T-cell (primary cell): ENCODE measurements at places on chromosomes 4 and X. TPM values are rescaled to one million over a fixed set of nuclear protein-coding genes. Genes with fewer than 3 reads are reported as not detected.

Gene PDLIM3
- total RNA-seq, result not detected

Gene RADX
- 9.1 TPM for total RNA-seq

Gene CFAP99
- 0.13 TPM for total RNA-seq

Gene PPP1R2C
- not detected for total RNA-seq

Gene F8A3
- 17.0 TPM for total RNA-seq

DNA sequence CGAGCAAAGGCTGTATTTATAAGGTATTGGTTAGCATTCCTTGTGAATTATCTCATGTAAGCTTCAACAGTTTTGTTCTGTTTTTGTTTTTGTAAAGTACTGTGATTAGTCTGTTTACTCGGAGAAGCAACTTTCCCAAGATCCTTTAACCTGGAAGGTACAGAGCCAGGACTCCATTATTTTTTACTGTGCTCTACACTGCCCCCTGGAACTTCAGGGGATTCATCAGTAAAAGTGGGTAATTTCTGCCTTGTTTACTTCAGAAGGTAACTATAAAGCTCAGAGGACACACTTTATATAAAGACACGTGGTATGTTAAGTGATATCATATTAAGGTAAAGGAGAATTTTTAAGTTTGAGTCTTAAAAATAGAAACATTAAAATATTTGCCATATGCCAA, 124.9 kb downstream of the IQCM start:
- no peak for DNase-seq

DNA sequence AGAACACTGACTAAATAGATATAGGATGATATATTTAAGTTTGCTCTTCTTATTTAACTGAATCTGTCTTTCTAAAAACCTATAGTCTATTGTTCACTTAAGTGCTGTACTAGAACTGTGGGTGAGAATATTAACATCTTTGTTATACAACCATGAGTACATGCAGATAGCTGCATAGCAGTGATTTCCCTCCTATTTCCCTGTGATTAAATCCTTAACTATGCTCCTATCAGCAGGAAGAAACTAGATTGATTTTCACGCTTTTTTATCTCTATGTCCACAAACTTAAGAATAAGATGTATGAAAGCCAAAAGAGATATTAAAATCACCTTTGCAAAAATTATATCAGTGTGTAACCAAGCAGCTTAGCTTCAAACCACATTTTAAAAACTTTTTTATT, 11.3 kb upstream of the UGT2A3 start:
- no peak for DNase-seq

- no peak for DNase-seq
These were observed at the start of gene MGARP for GRCh38 chr4:139279760-139280620. Gene MGARP, minus strand, starts transcription at chr4:139280225. Its CDS starts 67 bp downstream, at chr4:139280158.

DNA sequence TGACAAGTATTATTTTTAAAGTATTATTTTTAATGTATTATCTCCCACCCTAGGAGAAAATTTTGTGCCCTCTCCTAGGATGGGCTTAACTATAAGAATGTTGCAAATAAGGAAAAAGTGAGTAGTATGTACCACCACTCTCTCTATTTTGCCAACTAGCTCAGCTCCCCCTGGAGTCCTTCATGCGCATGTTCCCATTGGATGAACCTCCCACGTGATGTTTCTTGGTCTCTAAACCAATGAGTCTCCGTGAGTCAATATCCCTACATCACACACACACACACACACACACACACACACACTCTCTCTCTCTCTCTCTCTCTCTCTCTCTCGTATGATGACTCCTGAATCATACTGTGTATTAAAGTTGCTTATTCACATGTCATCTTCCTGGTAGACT, 129.7 kb upstream of the ZFP42 start:
- no peak for DNase-seq

GRCh38 chr4:95045429-95045828, 287.7 kb downstream of the BMPR1B start:
- no peak for DNase-seq

DNA sequence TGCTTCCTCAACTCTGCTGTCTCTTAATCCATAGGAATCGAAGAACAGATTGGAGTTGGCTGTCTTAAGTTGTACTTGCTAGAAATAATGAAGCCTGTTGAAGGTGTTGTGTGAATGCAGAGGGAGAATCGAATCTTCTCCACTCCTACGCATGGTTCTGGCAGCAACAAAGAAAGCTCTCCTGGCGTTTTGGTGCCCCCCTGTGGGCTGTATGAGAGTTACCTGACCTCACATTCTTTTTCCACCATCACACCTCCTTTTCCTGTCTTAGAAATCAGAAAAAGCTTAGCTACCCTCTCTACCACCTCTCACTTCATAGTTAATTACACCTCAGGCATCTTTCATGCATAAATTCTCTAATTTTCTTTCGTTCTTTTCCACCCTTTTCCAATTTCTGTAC, 16.3 kb downstream of the KLF8 start:
- peak; percentile 26 for DNase-seq

DNA sequence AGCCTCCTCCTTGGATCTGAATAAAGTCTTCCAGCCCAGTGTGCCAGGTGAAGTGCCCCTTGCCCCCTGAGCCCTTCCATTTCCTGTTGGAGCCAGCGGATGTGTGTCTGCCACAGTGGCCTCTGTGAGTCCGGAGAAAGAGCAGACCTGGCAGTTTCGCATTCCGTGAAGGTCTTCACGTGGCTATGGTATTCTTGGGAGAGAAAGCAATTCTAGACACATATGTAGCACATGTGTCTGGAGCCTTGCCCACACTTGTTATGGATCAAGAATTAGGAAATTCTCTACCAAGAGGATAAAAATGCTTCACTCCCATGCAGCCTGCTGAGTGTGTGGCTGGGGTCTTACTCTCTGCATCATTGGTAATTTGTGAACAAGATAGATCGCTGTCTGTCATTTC, 130.9 kb downstream of the REPS2 start:
- DNase-seq, result no peak

DNA sequence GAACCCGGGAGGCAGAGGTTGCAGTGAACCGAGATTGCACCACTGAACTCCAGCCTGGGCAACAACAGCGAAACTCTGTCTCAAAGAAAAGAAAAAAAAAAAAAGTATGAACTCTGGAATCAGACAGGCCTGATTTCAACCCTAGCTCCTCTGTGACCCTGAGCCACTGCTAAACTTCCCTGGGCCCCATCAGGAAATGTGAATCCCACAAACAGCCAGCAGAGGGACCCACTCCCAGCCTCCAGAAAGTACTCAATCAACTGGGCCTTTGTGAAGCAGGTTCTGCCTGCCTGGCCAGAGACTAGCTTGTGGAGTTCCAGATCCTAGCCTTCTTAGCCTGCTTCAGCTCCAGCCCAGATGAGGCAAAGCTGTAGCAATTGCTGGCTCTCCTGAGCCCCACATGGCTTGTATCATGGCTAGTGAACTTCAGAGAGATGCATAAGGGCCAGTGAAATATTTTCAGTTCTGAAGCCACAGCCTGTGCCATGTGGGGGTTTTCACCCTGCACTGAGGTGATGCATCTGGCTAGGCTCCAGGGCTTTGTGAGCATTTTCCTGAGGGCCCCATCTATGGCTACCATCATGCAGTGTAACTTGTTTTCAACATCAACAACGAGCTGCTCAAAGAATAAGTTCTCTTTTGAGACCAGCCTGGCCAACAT, 7.2 kb upstream of the IDS start:
- DNase-seq, result peak; percentile 50

DNA sequence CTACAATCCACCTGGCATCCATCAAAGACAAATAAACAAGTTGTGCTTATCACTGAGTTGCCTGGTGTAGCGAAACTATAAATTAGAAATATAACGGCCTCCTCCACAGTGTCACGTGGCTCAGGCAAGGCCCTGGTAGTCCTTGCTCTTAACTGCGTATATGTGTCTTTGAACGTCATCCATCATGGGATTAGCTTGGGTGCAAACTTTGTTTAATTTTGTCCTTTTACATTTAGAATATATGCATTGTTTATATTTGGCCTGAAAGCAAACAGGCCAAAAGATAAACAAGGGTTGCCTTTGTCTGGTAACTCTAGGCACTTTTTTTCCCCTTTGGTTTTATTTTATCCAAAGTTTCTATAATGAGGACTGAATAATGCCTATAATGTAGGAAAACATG, 184.9 kb downstream of the KIT start:
- DNase-seq, result no peak

GRCh38 chr4:147578593-147578992, 38.6 kb upstream of the TMEM184C start:
- DNase-seq, result no peak

- no peak for DNase-seq
These were observed 7.5 kb downstream of the IDS start for GRCh38 chrX:149497626-149498025.

DNA sequence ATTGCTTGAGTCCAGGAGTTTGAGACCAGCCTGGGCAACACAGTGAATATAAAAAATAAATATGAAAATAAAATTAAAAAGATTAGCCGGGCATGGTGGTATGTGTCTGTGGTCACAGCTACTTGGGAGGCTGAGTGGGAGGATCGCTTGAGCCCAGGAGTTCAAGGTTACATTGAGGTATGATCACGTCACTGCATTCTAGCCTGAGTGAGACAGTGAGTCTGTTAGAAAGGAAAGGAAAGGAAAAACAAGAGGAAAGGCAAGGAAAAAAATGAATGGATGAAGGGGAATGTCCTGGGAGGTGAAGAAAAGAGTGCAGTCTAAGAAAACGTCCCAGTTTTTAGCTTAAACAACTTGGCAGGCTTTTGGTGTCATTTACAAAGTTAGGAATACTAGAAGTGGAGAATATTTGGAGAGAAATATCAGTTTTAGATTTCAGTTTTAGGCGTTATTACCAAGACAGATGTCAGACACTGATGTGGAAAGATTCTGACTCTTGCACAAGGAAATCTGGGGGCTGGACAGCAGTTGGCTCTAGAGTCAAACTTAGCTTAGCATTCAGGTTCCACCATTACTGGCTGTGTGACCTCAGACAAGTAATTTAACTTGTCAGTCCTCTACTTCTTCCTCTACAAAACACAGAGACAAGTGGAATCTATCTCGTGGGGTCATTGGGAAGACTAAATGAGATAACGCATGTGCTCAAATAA, 139.0 kb downstream of the TSPAN5 start:
- no peak for DNase-seq

- DNase-seq, result no peak
These were observed 86.1 kb downstream of the BMP3 start for GRCh38 chr4:81116566-81116965.

DNA sequence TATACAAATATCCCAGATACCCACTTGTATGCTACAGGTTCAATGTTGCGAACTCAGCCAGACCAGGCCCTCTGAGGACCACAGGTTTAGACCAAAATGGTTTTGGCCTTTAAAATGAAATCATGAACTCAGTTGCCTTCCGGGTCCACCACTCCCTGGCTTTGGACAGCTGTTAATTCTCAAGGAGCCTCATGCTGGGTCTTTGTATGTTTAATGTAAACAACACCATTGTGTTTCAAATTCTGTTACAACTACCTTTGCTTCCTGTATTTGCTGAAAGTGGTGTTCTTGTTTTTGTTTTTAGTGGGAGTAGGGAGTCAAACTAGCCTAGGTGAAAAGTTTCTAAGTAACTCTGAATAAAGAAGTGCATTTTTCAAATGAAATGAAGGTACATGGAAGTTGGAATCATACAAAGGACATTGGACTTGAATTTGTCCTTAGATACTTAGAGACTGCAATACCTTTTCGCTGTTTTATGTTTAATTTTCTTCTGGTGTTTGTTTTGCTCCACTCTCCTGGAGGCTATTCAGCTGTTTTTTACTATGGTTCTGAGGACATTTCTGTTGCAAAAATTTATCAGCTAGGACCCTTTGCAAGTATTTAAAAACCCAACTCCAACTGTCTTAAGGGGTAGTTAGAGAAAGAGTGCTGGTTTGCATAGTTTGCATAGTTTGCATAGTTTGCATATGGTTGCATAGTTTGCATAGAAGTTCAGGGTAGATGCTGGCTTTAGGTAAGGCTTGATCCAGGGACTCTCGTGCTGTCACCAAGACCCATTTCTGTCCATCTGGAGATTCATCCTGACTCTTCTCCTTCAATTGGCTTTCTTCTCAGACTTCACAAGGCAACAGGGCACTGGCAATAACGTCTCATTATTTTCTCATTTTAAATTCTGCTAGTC, 70.1 kb downstream of the MID1IP1 start:
- no peak for DNase-seq

DNA sequence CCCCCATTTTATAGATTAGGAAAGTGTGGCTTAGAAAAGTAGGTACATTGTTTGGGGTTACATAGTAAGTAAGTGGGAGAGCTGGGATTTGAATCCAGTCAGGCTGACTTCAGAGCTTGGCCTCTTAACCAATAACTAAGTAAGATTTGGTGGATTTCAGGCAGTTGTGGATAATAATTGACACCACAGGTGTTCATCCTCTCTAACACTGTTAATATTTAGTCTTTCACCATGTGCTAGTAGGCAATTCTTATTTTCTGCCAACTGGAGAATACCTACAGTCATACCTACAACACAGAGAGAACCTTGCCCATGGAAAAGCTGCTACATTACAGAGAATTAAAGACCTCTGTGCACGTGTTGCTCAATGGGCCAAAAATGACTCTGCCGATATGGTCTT, 89.5 kb downstream of the DIAPH2 start:
- DNase-seq, result no peak

- DNase-seq, result peak; percentile 30
These were observed 901 bp downstream of the JADE1 start for GRCh38 chr4:128810331-128810870.

DNA sequence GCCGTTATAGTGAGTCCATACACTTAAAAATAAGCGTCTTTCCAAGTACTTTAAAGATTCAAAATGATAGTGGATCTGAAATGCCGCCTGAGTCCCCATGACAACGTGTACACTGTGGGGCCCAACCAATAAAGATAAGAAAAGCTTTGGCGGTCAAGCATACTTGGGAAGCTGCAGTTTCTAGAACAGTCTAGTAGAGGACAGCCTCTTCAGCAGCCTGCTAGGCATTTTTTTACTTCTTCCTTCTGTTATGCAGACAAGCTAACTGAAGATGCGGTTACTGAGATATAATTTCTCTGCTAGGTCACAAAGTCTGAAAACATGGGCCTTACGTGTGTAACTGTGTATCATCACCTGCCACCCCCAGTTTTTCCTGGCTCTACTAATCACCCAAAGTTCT, 402 bp upstream of the UPRT start:
- no peak for DNase-seq

DNA sequence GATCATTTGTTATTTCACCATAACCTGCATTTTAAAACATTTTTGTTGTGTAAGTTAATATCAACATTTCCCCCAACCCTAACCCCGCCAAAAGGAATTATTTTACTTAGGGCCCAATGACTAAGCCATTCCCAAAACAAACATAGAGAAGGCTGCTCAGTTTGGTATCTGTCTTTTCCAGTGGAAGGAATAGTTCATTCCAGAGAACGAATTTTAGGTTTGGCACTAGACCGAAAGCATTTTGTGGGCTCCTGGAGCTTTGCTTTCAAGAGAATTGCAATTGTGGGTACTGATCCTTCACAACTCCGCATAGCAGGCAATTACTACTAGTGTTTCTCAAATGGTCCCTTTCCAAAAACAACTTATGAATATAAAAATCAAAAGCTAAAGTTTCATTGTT, 226.7 kb upstream of the MAD2L1 start:
- DNase-seq, result no peak

GRCh38 chr4:126264839-126265238, 950.1 kb downstream of the FAT4 start:
- DNase-seq, result no peak

GRCh38 chr4:166386491-166387360, 513.7 kb downstream of the TLL1 start:
- no peak for DNase-seq
